ENCODE measurements at places on chromosomes 2 and 18.

DNA sequence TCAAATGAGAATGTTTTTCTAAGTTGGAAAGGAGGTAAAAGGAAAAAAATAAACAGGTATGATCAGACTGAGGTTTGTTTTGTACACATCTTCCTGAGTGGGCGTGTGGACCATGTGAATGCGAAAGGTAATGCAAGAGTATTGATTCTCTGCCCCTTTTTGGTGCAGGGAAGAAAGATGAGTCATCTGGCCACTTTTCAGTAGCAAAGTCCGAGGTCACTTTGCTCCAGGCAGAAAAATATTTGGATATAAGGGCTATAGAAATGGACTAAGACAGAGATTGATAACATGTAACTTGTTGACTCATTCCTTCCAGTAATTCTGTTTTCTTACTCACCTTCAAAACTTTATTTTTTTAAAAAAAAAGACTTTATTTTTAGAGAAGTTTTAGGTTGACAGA, 130.5 kb downstream of the DSEL start:
- DNase-seq = no peak

DNA sequence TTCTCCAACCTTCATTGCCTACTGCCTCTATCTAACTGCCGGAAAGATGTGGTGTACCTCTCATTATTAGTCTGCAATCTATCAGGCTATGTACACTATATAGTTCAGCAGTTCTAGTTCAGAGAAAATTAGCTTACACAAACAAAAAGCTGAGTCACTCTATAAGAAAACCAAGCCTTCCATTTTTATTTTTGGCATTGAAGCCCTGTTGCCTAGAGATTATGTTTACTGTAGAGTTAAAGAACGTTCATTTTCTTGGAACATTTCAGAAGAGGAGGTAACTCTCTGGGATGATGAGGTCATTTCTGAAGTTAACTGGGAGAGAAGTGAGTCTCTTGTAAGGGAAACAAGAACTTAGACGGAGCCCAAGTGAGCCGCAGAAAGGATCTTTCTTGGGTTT, 133.5 kb downstream of the FAM124B start:
- no peak for DNase-seq

GRCh38 chr2:147937744-147938349, 82.7 kb downstream of the ORC4 start:
- DNase-seq = no peak

GRCh38 chr2:192005211-192005610, 158.3 kb upstream of the CAVIN2 start:
- DNase-seq = no peak

DNA sequence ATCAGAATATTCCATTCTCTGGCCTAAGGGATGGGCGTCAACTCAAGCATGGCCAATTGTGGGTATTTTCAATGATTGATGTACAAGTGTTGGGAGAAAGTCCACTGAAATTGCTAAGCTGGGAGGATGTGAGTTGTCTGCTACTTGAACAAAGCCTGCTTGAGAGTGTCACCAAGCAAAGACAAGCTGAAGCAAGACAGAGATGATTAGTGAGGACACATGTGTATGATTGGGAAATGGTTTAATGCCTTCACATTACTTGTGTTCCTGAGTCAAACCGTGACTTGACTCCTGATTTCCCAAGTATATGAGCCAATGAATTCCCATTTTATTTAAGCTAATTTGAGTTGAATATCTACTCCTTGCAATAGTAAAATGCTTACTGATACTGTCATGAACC, 23.7 kb upstream of the NRP2 start:
- DNase-seq = no peak

DNA sequence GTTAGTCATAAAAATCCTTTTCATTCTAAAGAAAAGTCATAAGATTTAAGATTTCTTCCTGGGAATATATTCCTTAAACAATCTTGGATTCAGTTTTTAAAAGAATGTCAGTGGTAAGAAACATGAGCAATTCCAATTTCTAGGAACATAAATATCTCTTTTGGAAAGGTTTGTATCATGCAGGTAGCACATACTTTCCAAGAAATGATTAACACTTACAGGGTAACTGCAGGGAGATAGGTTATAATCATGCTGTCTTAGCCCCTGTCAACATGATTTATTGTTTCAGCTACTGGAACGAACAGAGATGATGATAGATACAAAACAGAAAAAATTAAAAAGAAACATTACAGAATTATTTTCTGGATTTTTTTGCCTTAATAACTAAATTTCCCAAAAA, 1537.7 kb downstream of the LRP1B start:
- DNase-seq = no peak

DNA sequence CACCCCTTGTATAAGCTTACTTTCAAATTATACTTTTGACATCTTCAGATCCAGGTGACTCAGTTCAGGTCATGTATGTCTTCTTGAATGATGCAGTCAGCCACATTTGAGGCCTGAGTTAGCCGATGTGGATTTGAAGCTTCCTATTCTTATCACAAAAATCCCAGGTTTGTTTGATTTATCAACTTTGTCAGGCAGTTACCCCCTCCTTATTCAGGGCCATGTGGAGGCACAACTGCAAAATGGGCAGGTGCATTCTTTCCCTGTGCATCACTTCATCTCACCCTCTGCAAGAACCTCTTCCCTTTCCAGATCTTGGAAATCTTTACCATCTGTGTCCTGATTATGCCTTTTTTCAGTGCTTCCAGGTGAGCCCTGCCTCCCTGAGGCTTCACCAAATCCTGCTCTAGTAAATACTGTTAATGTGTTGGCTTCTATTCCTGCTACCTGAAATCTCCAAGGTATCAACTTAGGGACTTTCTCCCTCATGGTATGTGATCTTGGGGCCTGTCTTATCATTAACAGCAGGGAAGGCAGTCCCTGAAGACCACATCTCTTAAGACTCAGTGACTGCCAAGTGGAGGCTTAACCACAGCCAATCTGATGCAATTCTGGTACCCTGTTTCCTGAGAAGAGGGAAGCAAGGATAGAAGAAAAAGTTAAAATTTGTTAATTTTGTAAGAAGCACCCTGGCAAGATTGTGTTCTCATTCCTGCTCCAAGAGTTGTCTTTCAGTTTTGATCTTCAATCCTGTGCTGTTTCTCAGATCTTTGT, 9.4 kb upstream of the ARHGAP28 start:
- no peak for DNase-seq

GRCh38 chr18:24860978-24861680, 400.7 kb downstream of the HRH4 start:
- no peak for DNase-seq

- no peak for DNase-seq
Measured at GRCh38 chr2:190961918-190962487, 52.0 kb downstream of the STAT1 start.

DNA sequence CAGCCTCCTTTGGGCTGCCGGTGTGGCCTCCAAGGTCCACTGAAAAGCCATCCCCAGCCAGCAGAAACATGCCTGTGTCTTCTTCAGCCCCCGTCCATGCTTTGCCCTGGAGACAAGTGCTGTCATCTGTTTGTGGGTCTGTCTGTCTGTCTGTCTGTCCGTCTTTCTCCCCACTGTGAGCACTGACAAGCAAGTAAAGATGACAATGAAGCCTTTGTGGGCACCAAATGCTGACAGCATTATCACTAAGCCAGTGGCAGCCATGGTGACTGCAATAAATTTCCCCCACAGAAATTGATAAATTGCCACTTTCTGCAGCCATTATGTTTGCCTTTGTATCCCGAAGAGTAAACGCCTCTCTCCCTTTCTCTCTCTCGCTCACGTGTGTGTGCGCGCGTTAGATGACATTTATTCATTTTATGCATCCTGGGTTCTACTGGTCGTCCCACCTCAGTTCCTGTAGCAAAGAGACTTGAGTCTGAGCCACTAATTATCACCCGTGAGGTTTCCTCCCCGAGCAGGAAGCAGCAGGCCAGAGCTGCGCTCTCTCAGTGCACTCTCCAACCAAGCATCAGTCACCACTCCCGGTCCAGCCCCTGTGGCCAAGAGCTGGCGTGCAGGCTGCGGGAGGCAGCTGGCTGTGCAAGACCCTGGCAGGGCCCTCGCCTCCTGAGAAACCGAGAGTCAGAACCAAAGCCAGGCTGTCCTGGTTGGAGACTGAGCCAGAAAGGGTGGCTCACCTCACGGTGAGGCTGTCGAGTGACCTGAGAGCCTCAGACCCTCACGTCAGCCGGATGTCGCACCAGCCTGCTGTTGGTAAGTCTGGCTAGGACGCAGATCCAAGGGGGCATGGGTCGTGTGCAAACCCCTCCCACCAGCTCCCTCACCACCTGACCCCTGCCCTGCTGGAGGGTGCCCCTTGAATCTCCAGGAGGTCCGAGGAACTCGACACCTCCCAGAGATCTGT, 6.9 kb downstream of the STEAP3 start:
- DNase-seq = no peak

GRCh38 chr2:23606968-23607367, 222.0 kb downstream of the KLHL29 start:
- no peak for DNase-seq

DNA sequence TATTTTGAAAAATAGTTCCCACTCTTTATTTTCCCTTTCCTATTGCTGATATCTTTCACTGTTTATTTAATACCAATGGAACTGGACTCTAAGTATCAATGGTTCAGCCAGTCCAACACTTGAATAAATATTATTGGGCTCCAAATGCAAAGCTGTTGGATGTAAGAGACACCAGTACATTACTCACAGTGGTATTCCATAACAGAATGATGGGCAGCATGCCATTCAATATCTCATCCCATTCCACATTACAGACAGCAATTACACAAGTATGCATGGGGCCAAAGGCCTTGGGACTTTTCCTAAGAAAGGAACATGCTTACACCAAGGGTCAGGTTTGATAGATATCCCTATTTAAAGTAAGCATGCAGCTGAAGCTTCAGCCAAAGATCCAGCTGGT, 231.9 kb downstream of the RND3 start:
- DNase-seq = no peak

GRCh38 chr18:74944676-74945075, 264.3 kb downstream of the PTGR3 start:
- DNase-seq = no peak

DNA sequence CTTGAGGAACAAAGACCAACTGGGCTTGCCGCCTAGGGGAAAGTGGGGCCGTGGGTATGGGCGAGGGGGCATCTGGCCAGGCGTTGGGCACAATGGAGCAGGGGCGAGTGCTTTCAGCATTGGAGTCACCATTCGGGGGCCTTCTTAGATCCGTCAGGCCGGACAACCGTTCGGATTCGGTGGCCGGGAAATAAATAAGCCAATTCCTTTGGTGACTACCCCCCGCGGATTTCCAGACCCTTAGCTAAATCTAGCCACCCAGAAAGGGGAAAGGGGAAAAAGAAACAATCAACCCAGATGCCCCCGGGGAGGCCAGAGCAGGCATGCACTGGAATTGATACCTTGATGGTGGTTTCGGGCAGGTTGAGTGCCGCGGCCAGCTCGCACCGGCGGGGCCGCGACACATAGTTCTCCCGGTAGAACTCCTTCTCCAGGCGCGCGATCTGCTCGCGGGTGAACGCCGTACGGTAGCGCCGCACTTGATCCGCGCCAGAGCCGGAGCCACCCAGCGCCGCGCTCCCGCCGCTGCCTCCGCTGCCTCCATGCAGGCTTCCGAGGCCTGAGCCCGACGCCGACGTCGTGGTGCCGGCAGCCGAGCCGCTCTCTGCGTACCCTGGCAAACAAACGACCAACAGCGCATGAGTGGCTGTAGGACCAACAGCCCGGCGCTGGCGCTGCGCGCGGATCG, 1.8 kb downstream of the EVX2 start:
- DNase-seq = peak; percentile 79

DNA sequence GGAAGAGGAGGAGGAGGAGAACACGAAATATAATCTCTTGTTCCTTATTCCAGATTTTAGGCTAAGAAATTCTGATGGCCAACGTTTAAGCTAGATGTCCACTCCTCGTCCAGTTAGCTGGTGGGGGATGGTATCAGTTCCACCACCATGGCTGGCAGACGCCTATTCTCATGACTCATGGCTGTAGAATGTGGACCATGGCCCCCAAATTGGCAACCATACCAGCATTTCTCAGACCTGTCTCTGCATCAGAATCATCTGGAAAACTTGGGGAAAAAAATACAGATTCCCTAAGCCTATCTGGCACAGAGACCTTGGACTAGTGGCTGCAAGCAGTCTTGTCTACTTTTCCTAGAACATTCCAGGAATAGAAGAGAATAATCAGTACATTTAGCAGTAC, 267.7 kb upstream of the SIX2 start:
- no peak for DNase-seq

GRCh38 chr2:153589586-153589985, 111.0 kb upstream of the RPRM start:
- no peak for DNase-seq

DNA sequence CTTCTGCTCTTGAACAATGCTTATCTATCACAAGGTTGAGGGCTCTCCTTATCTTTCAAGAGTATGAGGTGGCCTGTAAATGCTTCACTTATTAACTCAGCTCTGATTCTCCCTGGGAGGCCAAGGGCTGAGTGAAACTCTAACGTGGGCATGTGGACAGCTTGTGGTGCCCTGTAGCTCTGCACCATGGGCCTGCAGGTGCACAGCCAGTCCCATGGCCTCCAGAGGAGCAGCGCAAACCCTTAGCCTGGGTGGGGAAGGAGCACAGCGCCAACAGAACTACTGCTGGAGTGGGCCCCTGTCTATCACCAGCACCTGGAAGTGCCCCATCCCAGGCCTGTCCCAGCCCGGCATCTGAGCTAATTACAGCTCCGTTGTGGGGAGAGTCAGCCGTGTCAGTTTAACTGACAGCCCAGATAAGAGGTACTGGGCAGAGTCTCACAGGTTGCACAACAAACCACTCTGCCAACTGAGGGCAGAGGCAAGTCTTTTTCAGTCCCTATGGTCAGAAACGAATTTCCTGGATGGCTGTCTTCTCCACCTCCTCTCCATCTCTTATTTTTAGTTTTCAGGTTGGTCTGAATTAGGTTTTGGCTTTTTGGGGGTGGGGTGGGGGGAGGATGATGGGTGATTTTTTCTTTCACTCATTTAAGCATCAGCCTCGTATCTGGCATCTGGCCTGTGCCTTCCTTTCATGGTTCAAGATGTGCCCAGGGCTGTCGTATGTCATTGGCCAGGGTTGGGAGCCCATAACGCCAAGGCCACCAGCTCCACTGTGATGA, 219.5 kb downstream of the BCL2 start:
- no peak for DNase-seq

- peak; percentile 32 for DNase-seq
Measured at GRCh38 chr2:71668326-71669057, 215.1 kb downstream of the DYSF start.

DNA sequence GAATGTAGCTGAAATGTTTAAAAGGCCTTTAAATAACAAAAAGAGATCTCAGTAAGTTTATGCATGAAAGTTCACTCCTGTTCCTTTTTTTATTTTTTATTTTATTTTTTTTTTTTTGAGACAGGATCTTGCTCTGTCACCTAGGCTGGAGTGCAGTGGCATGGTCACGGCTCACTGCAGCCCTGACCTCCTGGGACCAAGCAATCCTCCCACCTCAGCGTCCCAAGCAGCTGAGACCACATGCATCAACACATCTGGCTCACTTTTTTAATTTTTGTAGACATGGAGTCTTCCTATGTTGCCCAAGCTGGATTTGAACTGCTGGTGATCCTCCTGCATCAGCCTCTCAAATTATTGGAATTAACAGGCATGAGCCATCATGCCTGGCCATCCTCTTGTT, 84.3 kb downstream of the KANSL1L start:
- no peak for DNase-seq

All from right forelimb (tissue), 1 donor.